Type B pancreatic cell (in vitro differentiated cells): ENCODE measurements at places on chromosomes 1 and 21. TPM values are rescaled to one million over a fixed set of nuclear protein-coding genes. Genes with fewer than 3 reads are reported as not detected.

Gene FCRL4
- not detected in 2 replicates for total RNA-seq

Gene IL19
- not detected in 2 replicates for total RNA-seq

- DNase-seq = no peak
These were observed 1.3 kb downstream of the MEF2D start for GRCh38 chr1:156499194-156499841.

GRCh38 chr1:202072211-202072765, 50.4 kb upstream of the GPR37L1 start:
- no peak for DNase-seq

GRCh38 chr1:2865571-2866421, 64.3 kb upstream of the TTC34 start:
- no peak for DNase-seq

DNA sequence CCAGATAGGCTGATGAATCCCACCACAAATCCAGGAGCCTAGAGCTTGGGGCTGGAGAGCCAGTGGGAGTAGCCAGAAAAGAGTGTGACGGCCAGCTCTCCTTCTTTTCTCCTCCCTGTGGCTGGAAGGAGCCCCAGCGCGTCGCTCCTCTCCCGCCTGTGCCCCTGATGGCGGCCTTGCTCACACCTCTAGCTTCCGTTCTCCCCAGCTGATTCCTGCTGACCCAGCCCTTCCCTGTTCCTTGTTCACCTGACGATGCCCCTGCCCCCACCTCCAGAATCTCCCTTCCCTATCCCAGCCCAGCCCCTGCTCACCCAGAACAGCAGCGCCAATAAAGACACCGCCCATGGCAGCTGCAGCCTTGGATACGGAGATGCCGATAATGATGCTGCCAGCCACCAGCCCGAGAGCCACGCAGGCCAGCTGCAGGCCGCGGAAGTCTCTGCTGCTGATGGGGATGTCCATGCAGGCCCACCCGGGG, 656 bp downstream of the KNCN start:
- DNase-seq = no peak

DNA sequence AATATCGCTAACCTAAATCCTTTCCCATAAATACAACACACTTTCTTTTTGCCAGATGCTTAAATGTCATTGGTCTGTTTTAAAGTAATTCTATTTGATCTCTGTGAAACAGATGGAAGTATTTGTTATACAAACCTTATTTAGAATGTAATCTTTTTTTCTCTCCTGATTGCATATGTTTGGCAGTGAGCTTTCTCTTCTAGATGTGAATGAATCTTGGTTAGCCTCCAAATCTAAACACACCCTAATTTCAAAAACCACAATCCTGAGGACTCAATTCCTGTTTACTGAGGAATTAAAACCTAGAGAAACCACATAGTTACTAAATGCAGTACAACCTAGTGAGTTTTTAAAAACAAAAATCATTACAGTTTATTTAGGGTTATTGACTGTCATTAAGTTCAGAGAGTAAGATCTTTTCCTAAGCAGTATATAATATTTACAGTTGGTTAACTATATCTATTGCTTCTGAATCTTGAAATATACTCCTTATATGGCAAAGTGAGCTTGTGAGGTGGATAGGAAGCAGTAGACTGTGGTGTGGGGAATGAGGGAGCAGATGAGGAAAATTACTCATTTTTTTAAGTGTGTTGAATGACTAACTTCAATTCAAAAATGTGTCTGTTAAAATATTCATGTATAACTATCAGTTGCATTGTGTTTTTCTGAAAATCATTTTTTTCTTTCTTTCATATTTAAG, 218.7 kb downstream of the FMN2 start:
- no peak for DNase-seq
